Fibroblast of skin of right biceps (primary cell): ENCODE measurements at places on chromosomes 12 and 14.

- peak; percentile 20 for DNase-seq
These were observed 647.5 kb downstream of the C12orf50 start for GRCh38 chr12:87381742-87382141.

- DNase-seq, result no peak
These were observed 14.8 kb downstream of the SLC25A29 start for GRCh38 chr14:100291305-100292075.

DNA sequence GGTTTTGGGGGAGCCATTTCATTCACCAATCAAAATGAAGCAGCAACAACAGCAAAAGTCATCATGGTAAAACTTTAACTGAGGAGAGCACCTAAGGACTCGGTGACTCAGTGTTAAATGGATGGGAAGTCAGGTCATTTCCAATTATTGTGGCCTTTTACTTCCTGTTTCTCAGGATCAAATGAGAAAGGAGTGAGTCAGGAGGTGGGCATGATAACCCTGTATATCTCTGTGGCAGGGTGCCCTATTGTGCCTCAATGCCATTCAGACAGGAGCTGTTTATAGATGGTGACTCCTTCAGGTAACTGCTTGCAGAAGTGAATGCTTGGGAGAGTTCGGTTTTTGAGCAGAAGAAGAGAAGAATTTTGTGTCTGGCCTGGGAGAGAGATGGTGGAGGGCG, 135.5 kb upstream of the CPM start:
- DNase-seq, result peak; percentile 62

DNA sequence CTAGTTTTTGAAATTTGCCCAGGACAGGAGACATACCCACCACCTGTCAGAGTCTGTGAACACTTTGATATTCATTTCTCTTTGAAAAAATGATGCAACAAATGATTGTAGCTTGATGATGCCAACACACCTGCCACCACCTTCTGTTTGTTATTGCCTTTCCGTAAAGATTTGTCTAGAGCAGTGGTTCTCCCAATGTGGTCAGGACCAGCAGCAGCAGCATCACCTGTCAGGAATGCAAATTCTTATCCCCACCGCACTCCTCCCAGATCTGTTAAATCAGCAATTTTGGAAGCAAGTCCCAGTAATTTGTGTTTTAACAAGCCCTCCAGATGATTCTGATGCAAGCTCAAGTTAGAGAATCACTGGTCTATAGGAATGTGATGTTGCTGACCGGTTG, 9.9 kb downstream of the CCDC175 start:
- DNase-seq, result no peak

- no peak for DNase-seq
These were observed 156.0 kb downstream of the ADCK1 start for GRCh38 chr14:77955816-77956484.
